ENCODE measurements at places on chromosomes 16 and 17. TPM values are rescaled to one million over a fixed set of nuclear protein-coding genes. Genes with fewer than 3 reads are reported as not detected.

The C16orf95 gene
- total RNA-seq: 2.7 TPM

The CHMP6 gene
- total RNA-seq: 26.8 TPM

The KRT31 gene
- not detected for total RNA-seq

The NOXO1 gene
- not detected for total RNA-seq

The TEX14 gene
- 0.89 TPM for total RNA-seq

The CD300LB gene
- total RNA-seq: 4.9 TPM

The ARHGDIG gene
- 0.49 TPM for total RNA-seq

The PRCD gene
- 0.82 TPM for total RNA-seq

The TMEM114 gene
- total RNA-seq: not detected

The SOX8 gene
- not detected for total RNA-seq

DNA sequence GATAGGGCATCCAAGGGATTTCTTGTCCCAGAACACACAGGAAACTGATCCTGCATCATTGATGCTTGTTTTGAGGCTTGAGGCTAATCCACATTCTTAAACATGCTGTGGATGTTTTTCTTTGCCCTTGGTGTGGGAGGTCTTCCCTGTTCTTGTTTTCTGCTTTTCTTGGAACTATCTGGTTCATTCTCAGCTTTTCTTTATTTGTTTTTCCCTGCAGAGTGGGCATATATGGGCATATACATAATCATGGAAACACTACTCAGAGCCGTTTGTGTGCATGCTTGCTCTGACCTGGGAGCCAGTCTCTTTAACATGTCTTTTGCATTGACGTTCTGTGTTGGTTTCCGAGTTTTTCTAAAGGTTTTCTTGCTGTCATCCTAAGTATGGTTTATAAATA, 300.0 kb downstream of the SNX29 start:
- no peaks in the 10 kb centered on the region for H3K4me1 ChIP-seq
- no peak overlapping the region for H3K27ac ChIP-seq
- peaks cover 4% of the 10 kb centered on the region for H3K36me3 ChIP-seq
- H3K27me3 ChIP-seq: no peaks in the 10 kb centered on the region
- no peak for DNase-seq

DNA sequence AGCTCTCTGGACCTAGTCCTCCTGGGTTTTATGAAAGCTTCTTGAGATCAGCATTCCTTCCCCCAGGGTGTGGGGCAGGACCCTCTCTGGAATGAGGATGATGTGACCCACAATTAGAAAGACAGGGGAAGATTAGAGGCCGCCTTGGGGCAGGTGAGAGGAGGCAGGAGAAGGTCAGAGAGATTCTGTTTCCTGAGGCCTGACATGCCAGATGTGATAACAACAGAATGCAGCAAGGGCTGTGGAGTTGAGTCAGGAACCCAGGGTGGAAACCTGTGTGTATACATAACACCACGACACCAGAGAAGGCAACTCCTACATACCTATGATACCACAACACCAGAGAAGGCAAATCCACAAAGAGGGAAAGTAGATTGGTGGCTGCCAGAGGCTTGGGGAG, 5.4 kb upstream of the SLC5A10 start:
- no peaks in the 10 kb centered on the region for H3K36me3 ChIP-seq
- peaks cover 2% of the 10 kb centered on the region for H3K27me3 ChIP-seq
- DNase-seq: no peak
- no peak overlapping the region for H3K4me3 ChIP-seq

- peaks cover 66% of the 10 kb centered on the region for H3K4me1 ChIP-seq
- no peak overlapping the region for H3K4me3 ChIP-seq
- no peak for DNase-seq
- H3K27ac ChIP-seq: peak overlapping the region; percentile 32
- no peaks in the 10 kb centered on the region for H3K36me3 ChIP-seq
These were observed 11.7 kb downstream of the ZFHX3 start for GRCh38 chr16:73036074-73036826.

- no peaks in the 10 kb centered on the region for H3K27me3 ChIP-seq
- H3K27ac ChIP-seq: no peak overlapping the region
- H3K4me3 ChIP-seq: no peak overlapping the region
These were observed 168.4 kb downstream of the ENGASE start for GRCh38 chr17:79242873-79243602.

DNA sequence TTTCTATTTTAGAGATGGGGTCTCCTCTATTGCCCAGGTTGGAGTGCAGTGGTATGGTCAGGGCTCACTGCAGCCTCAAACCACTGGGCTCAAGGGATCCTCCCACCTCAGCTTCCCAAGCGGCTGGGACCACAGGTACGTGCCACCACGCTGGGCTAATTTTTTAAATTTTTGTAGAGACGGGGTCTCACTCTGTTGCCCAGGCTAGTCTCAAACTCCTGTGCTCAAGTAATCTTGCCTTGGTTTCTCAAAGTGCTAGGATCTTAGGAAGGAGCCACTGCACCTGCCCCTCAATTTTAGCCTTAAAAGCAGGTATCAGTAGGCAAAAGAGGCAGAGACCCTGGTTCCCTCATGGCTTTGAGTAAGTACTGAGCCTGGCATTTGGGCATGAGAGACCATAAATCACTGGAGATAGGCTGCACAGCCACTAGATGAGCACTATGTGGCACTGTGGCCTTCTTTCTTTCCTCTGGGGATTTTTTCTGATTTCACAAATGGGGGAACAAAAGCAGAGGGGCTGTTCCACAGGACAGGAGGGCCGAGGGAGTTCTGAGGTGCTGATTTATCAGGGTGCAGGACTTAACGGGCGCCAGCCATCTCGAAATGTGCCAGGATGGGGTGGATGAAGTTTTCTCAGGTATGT, 82.2 kb downstream of the PLXDC1 start:
- H3K27me3 ChIP-seq: no peaks in the 10 kb centered on the region
- H3K36me3 ChIP-seq: no peaks in the 10 kb centered on the region
- H3K27ac ChIP-seq: no peak overlapping the region

DNA sequence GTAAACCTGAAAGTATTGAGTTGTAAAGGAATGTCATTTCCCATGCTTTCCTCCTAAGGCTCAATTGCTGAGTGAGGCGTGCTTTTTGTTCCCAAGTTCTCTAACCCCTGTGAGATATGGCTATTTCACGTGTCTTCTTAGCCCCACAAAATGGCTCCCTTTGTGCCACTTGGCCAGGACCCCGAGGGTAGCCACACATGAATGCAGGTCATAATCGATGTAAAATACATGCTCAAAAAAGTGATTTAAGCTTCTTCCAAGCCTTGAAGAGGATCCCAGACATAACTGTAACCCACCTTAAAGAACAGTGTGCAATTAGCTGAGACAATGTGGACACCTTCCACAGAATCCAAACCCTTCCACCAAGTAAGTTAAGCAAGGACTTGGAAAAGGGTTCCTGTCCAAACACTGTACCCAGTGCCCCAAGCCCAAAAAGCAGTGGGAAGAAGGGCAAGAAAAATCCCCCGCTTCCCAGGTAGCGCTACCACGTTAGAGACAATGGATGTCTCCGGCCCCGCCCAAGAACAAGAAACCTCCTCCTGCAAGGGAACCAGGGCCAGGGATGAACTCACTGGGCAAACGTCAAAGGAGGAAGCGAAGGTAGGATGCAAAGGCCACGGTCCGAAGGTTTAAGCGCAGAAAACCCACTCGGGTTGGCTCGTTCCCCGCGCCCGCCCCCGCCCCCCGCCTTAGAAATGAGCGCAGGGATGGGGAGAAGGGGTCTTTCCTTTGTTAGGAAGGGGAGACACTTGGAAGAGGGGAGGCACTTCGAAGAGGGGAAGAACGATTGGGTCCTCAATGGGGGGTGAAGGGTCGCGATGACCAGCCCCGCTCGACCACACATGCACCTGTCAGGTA, 1.2 kb downstream of the JPT1 start:
- H3K36me3 ChIP-seq: no peaks in the 10 kb centered on the region
- peaks cover 21% of the 10 kb centered on the region for H3K4me1 ChIP-seq
- H3K27me3 ChIP-seq: no peaks in the 10 kb centered on the region
- H3K4me3 ChIP-seq: peak overlapping the region; percentile 90
- H3K27ac ChIP-seq: no peak overlapping the region

- peaks cover 33% of the 10 kb centered on the region for H3K4me1 ChIP-seq
- DNase-seq: no peak
- H3K27ac ChIP-seq: no peak overlapping the region
- H3K4me3 ChIP-seq: no peak overlapping the region
- no peaks in the 10 kb centered on the region for H3K27me3 ChIP-seq
These were observed 4.1 kb downstream of the CACNB1 start for GRCh38 chr17:39193346-39193745.

DNA sequence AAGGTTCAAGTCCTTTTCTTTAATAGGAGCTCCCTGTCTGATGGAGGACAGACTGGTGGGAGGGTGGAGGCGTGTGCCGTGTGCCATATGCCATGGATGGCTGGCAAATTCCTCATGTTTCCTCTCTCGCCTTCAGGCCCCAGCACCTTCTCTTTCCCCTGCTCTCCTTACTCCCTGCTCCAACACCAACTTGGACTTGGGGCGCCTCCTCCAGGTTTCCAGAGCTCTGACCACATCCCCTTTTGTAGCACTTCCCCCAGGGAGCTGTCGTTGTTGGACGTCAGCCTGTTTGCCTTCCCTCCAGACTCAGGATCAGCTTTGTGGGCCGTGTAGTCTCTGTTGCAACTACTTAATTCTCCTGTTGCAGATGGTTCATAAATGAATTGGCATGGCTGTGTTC, 30.7 kb downstream of the TMC7 start:
- H3K4me3 ChIP-seq: no peak overlapping the region
- H3K27me3 ChIP-seq: no peaks in the 10 kb centered on the region
- no peak for DNase-seq
- no peaks in the 10 kb centered on the region for H3K36me3 ChIP-seq
- no peak overlapping the region for H3K27ac ChIP-seq

- no peak overlapping the region for H3K27ac ChIP-seq
- H3K4me1 ChIP-seq: no peaks in the 10 kb centered on the region
- H3K36me3 ChIP-seq: no peaks in the 10 kb centered on the region
- no peaks in the 10 kb centered on the region for H3K27me3 ChIP-seq
- no peak for DNase-seq
These were observed 87.5 kb downstream of the SEC14L1 start for GRCh38 chr17:77228241-77228752.

GRCh38 chr16:87463722-87464690, 28.8 kb downstream of the ZCCHC14 start:
- H3K36me3 ChIP-seq: peaks cover under 1% of the 10 kb centered on the region
- peak; percentile 63 for DNase-seq
- H3K27ac ChIP-seq: peak overlapping the region; percentile 2
- no peaks in the 10 kb centered on the region for H3K27me3 ChIP-seq
- H3K4me1 ChIP-seq: peaks cover 29% of the 10 kb centered on the region

- DNase-seq: peak; percentile 86
- no peaks in the 10 kb centered on the region for H3K27me3 ChIP-seq
- peaks cover 17% of the 10 kb centered on the region for H3K4me1 ChIP-seq
- no peak within 1 kb of the TSS for H3K27ac ChIP-seq
- H3K4me3 ChIP-seq: peak within 1 kb of the TSS; percentile 49
- H3K36me3 ChIP-seq: no peaks in the 10 kb centered on the region
These were observed at the start of gene GINS2 for GRCh38 chr16:85688586-85689284. GINS2 (minus strand) TSS chr16:85688954; CDS start chr16:85688898, 56 bp downstream.

DNA sequence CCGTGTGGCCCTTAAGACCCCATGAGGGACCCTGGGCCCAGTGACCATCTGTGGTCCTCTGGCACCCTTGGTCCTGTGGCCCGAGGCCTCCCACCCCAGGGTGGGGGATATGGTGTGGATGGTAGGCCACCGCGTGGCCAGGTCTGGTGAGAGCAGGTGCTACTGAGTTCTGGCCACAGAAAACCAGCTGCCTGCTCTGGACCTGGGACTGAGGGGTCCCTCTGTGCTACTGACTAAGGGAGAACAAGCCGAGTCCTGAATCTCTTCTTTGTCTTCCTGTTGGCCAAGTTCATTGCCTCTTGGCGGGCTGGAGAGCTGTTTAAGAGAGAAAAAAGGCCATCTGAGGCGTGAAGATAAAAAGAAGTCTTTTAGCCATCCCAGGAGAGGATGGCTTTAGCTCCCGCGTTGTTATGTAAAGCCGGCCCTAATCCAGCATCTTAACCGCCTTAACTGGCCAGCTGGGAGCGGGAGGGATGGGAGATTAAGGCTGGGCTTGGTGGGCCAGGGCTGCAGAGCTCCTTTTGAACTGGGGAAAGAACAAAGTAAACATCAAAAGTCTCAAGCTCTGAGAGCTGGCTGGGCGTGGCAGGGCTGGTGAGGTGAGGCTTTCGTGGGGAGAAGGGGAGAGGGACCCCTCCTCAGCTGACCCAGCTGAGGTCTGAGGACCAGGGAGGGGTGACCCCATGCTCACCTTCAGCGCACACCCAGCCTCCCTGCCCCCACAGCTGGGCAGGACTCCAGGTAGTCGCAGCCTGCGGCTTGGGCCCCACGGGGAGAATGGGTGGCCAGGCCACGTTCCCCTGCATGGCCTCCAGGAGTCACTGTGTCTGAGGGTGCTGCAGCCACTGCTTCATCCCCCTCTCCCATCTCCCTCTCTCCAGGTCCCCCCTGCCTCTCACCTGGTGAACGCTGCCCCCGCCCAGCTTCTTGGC, 62.4 kb downstream of the NKD1 start:
- H3K36me3 ChIP-seq: no peaks in the 10 kb centered on the region
- H3K27ac ChIP-seq: no peak overlapping the region
- H3K27me3 ChIP-seq: no peaks in the 10 kb centered on the region
- H3K4me3 ChIP-seq: no peak overlapping the region
- no peak for DNase-seq

GRCh38 chr17:794876-795275, 12.7 kb downstream of the MRM3 start:
- no peaks in the 10 kb centered on the region for H3K27me3 ChIP-seq
- DNase-seq: no peak

- peaks cover 5% of the 10 kb centered on the region for H3K36me3 ChIP-seq
- no peak overlapping the region for H3K4me3 ChIP-seq
These were observed 4.5 kb downstream of the FBXL19 start for GRCh38 chr16:30927789-30928378.

- H3K4me1 ChIP-seq: no peaks in the 10 kb centered on the region
- no peak for DNase-seq
- peaks cover 70% of the 10 kb centered on the region for H3K36me3 ChIP-seq
- no peaks in the 10 kb centered on the region for H3K27me3 ChIP-seq
These were observed 98.3 kb downstream of the ABCC1 start for GRCh38 chr16:16047761-16048160.

GRCh38 chr17:63639125-63639524, 16.9 kb downstream of the MAP3K3 start:
- no peak for DNase-seq
- no peak overlapping the region for H3K27ac ChIP-seq
- no peak overlapping the region for H3K4me3 ChIP-seq
- peaks cover 4% of the 10 kb centered on the region for H3K4me1 ChIP-seq
- no peaks in the 10 kb centered on the region for H3K27me3 ChIP-seq
- peaks cover 37% of the 10 kb centered on the region for H3K36me3 ChIP-seq
